ENCODE measurements at places on chromosomes 6 and 20.

GRCh38 chr20:41224281-41224680 is 86.9 kb downstream of the PLCG1 start:
- DNase-seq = no peak

GRCh38 chr20:24984961-24985640 is 7.5 kb downstream of the APMAP start:
- DNase-seq = no peak

- DNase-seq = no peak
These were observed 15.5 kb upstream of the HELZ2 start for GRCh38 chr20:63589261-63590217.

DNA sequence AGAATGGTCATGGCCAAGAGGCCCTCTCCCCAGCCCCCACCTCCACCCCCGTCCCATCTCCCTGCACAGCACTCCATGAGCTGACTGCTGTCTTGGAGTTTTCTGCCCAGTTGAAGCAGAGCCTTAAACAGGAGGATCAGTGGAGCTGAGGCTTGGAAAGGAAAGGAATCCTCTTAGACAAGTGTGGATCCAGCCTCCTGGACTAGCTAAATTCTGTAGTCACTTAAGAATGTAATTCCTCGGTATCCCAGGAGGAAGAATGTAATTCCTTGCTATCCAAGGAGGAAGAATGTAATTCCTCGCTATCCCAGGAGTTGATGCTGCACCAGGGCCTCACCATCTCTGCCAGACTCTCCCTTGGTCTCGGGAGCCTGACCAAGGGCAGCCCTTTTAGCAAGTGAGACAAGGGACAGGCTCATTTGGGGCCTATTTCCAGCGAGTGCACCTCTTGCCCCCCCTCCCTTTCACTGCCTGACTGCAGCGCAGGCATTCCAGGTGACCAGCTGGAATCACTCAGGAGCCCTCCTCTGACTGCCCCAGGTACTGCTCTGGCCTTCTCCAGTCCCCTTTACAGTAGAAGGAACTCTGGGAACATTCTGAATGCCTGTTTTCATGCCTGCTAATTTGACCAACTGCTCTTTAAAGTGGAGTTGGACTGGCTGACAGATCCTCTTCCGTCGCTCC is 76.2 kb downstream of the TCP11 start:
- DNase-seq = no peak

- DNase-seq = no peak
These were observed 56.2 kb upstream of the NHSL1 start for GRCh38 chr6:138555421-138555988.
